ENCODE measurements at places on chromosomes 16 and 17.
A peak's percentile ranks its signal among the peaks of the same experiment; 100 is the strongest.

DNA sequence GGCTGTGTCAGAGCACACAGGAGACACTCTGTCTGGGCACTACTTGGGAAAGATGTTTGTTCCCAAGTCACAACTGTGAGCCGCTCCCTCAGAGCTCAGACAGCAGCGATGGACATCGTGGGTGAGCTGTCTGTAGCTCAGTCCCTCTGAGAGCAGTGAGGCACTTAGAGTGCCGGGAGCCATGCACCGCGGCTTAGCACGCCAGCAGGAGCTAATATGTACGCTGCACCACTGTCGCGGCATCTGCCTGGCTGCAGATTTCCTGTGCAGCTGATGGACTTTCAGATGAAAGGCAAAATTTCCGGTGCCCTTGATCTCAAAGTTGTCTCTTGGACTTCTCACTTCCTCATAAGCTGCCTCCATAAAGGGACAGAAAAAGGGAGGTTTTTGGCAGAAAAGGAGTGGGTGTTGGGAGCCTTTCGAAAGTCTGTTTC lies 92.8 kb upstream of the ZNF469 start:
- no peak for DNase-seq

DNA sequence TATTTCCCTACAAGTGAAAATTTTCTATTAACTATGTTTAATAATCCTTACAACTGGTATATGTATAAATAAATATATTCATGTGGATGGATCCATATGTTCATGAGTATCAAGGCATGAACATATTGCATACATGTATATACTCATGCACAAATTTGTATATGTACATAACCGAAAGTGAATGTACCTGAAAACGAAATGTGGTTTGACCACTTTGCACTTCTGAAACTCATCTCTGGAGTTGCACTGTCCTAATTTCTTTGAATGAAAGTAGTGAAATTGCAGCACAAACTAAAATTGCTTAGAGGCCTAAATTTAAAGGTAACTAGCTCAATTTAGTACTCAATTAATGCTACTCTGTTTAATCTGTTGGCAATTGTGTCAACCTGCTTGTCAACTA lies 27.4 kb upstream of the GNAO1 start:
- DNase-seq: no peak

DNA sequence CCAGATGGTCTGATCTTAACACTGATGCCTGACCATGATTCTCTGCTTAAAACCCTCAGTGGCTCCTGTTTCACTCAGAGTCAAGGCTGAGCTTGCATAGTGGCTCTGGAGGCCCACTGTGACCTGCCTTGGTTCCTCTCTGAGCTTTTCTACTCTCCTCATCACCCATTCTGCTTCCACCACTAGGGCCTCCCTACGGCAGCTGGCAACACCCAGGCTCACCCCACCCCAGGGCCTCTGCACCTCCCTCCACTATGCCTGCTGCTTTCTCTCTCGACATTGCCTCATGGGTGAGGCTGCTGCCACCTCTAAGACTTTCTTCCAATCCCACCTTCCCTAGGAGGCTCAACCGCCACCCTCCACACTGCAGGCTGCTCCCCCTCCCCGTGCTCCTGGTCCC lies 127.6 kb downstream of the IRX3 start:
- DNase-seq: no peak

- DNase-seq: no peak
These were observed 4.0 kb downstream of the ZFHX3 start for GRCh38 chr16:73043828-73044467.

GRCh38 chr16:68768771-68769170 lies 31.7 kb downstream of the CDH1 start:
- DNase-seq: no peak

- DNase-seq: no peak
These were observed 26.1 kb downstream of the LRRC75A start for GRCh38 chr17:16465861-16466338.

- no peak for DNase-seq
These were observed 32.4 kb downstream of the PRKCB start for GRCh38 chr16:23868136-23868535.

- DNase-seq: no peak
These were observed 487 bp downstream of the RANBP10 start for GRCh38 chr16:67805718-67806427.

DNA sequence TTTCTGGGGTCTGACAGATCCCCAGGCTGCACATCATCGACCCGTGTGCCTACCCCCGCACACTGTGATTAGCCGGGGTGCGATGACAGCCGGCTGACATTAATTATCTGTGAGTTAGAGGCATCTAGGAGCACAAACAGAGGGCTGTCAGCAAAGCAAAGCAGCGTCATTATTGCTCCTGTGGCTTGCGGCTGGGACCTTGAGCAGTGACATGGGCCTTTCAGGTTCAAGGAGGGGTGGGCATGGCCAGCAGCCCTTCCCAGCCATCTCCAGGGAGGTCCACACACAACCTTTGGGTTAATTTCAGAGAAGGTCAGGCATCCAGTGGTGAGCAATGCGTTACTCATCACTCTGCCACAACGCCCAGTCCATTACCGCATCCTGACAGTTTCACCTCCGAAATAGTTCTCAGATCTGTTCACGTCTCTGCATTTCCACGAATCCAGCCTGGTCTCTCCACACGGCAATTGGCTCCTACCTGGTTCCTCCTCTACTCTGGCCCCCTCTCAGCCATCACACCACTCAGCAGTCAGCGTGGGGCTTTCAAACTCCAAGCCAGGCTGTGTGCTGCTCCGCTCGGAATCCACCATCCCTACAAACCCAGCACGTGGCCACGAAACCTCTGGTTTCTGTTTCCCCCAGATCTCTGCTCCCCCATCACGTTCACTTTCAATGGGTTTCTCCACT lies 249.7 kb upstream of the C16orf82 start:
- DNase-seq: peak; percentile 68

DNA sequence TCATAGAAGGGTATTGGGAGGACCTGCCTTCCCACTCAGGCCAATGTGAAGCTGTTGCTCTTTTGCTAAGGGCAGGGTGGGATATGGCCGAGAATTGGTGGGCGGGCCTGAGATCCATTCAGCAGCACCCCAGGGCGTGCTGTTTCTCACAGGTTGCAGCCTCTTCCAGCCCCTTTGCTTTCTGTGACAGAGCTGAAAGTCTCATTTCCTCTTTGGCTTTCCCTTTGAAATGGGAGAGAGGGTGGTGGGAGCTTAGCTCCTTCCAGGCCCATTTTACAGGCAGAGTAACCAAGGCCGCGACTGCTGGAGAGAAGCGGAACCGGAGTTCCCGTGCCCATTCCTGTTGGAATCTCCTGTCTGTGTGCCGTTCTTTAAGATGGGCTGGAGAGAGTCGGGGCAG lies 183.0 kb downstream of the RAB11FIP4 start:
- no peak for DNase-seq

All from urothelium cell line (cell line).